Spleen (tissue), 13 donors: ENCODE measurements at places on chromosomes 16 and 17. TPM values are rescaled to one million over a fixed set of nuclear protein-coding genes. Genes with fewer than 3 reads are reported as not detected.

DNA sequence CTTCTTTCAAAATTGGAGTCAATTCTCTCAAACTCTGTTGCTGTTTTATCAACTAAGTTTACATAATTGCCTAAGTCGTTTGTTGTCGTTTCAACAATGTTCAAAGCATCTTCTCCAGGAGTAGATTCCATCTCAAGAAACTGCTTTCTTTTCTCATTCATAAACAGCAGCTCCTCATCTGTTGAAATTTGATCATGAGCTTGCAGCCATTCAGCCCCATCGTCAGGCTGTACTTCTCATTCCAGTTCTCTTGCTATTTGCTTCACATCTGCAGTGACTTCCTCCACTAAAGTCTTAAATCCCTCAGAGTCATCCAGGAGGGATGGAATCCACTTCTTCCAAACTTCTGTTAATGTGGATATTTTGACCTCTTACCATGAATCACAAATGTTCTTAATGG, 230.6 kb downstream of the IRF8 start:
- H3K36me3 ChIP-seq, result no peaks in the 10 kb centered on the region
- no peaks in the 10 kb centered on the region for H3K27me3 ChIP-seq
- DNase-seq, result no peak
- H3K4me3 ChIP-seq, result no peak overlapping the region

- H3K27ac ChIP-seq, result no peak overlapping the region
- no peak overlapping the region for H3K4me3 ChIP-seq
- no peaks in the 10 kb centered on the region for H3K27me3 ChIP-seq
- H3K36me3 ChIP-seq, result peaks cover 74% of the 10 kb centered on the region
- H3K4me1 ChIP-seq, result peaks cover 47% of the 10 kb centered on the region
These were observed 11.1 kb downstream of the XPO6 start for GRCh38 chr16:28200661-28201060.

- H3K27me3 ChIP-seq, result peaks cover 24% of the 10 kb centered on the region
- no peaks in the 10 kb centered on the region for H3K36me3 ChIP-seq
- H3K4me3 ChIP-seq, result no peak overlapping the region
- no peak overlapping the region for H3K27ac ChIP-seq
- peaks cover 17% of the 10 kb centered on the region for H3K4me1 ChIP-seq
These were observed 20.5 kb upstream of the STAC2 start for GRCh38 chr17:39246274-39246673.

Gene SLC35G6
- total RNA-seq, result not detected

Gene KRT39
- total RNA-seq, result not detected

DNA sequence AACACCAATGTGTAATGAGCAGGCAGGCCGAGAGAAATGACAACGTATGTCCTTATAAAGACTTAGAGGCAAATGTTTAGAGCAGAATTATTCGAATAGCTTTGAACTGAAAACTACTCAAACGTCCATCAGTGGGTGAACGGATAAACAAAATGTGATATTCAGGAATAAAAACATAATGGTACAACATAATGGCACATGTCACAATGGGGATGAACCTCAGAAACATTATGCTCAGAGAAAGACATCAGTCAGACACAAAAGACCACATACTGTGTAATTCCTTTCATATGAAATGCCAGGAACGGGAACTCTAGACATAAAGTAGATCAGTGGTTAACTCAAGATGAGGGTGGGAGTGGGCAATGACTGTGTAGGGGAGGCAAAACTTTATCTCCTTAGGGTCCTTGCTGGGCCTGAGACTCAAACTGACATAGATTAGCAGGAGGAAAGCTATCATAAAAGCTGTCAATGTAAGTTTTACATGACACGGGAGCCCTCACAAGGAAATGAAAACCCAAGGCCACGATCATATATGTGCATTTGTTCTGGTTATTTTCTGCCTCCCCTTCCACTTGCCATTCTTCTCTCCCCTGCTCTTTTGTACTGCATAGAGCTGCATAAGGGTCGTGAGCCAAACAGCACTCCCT, 14.8 kb upstream of the ARL4D start:
- H3K27ac ChIP-seq, result no peak overlapping the region
- no peak for DNase-seq
- no peaks in the 10 kb centered on the region for H3K36me3 ChIP-seq
- H3K27me3 ChIP-seq, result no peaks in the 10 kb centered on the region

- H3K36me3 ChIP-seq, result peaks cover 68% of the 10 kb centered on the region
- H3K27ac ChIP-seq, result no peak overlapping the region
- H3K27me3 ChIP-seq, result no peaks in the 10 kb centered on the region
These were observed 45.0 kb upstream of the NOL11 start for GRCh38 chr17:67672592-67673335.

Gene NHLRC4
- total RNA-seq, result 5.4 TPM

Gene SEPTIN12
- total RNA-seq, result not detected

DNA sequence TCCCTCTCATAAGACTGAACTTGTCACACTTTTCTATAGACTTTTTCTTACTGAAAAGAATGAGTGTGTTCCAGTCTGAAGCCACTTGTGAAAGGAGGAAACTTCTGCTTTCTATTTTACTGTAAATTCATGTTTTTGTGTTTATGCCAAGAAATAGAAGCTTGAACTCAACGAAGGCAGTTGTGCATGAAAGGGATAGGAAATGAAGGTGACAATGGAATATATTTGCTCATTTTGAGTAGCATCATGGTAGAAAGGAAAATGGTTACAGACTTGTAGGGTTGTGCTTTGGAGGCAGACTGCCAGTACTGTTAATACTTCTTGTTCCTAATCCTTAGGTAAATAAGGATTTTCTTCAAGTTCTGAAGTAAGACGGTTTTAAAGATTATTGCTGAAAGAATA, 8.1 kb downstream of the CLTC start:
- DNase-seq, result no peak
- H3K4me1 ChIP-seq, result peaks cover 90% of the 10 kb centered on the region
- peak overlapping the region; percentile 74 for H3K27ac ChIP-seq
- no peaks in the 10 kb centered on the region for H3K27me3 ChIP-seq
- no peak overlapping the region for H3K4me3 ChIP-seq
- peaks cover 8% of the 10 kb centered on the region for H3K36me3 ChIP-seq

DNA sequence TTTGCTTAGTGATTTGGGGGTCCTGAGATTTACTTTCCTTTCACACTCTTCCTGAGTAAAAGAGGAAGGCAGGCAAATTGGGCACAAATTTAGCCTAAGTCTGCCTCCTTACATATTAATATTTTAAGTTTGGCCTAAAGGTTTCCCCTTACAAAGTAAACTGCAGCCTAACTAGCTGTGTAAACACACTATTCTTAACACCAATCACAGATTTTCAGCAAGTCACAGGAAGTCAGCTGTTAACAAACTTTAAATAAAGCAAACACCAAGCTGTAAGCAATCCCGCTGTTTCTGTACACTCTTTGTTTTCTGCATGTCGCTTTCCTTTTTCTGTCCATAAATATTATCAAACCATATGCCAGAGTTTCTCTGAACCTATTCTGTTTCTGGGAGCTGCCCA, 45.1 kb upstream of the ABCC11 start:
- no peak overlapping the region for H3K4me3 ChIP-seq
- peaks cover 100% of the 10 kb centered on the region for H3K36me3 ChIP-seq
- H3K4me1 ChIP-seq, result no peaks in the 10 kb centered on the region
- no peaks in the 10 kb centered on the region for H3K27me3 ChIP-seq
- no peak overlapping the region for H3K27ac ChIP-seq

- H3K27me3 ChIP-seq, result no peaks in the 10 kb centered on the region
- no peak for DNase-seq
- H3K27ac ChIP-seq, result no peak overlapping the region
- no peaks in the 10 kb centered on the region for H3K36me3 ChIP-seq
These were observed 30.5 kb downstream of the GINS3 start for GRCh38 chr16:58422809-58423208.

Gene MYH8
- 0.54 TPM for total RNA-seq

- no peak for DNase-seq
- H3K27ac ChIP-seq, result peak overlapping the region; percentile 95
- H3K36me3 ChIP-seq, result peaks cover 27% of the 10 kb centered on the region
- H3K27me3 ChIP-seq, result no peaks in the 10 kb centered on the region
These were observed 1.4 kb upstream of the SUPT4H1 start for GRCh38 chr17:58353389-58353825.

DNA sequence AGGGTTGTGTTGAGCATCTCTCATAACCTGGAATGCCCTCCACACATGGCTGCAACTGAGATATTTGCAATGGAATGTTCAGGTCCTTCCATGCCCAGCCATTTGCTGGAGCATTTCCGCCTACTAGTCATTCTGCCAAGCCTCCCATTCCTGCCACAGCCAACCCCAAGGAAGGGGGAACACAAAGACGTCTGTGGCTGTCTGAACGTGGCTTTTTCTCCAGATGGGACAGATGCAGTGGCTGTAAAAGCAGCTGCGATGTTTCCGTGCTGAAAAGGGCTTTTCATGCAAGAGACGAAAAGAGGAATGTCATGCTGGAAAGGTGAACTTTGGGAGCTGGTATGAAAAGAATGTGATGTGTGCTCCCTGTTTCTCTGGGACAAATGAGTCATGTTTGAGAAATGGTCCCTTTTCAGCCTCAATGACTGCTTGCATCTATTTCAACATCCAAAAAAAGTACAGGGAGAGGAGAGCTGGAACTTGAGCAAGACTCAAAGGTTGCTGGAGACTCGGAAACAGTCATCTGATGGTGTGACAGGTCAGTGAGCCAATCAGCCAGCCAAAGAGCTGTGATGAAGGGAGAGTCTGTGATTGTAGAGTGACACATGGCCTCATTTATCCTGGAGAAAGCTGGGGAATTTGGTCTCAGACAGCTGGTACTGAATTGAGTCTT, 208.9 kb downstream of the SHISA9 start:
- H3K4me3 ChIP-seq, result no peak overlapping the region
- no peaks in the 10 kb centered on the region for H3K27me3 ChIP-seq
- no peaks in the 10 kb centered on the region for H3K4me1 ChIP-seq
- H3K36me3 ChIP-seq, result no peaks in the 10 kb centered on the region
- no peak overlapping the region for H3K27ac ChIP-seq
